ENCODE measurements at places on chromosomes 1 and 21. TPM values are rescaled to one million over a fixed set of nuclear protein-coding genes. Genes with fewer than 3 reads are reported as not detected.

The WNT2B gene
- total RNA-seq, result 3.4 TPM

The SLAMF1 gene
- total RNA-seq, result not detected

The BRINP3 gene
- 183 TPM for total RNA-seq

The KIF26B gene
- total RNA-seq, result 11.5 TPM

All from motor neuron (in vitro differentiated cells).